Activated T-cell treated with anti-CD3 and anti-CD28 coated beads for 48 hours (primary cell): ENCODE measurements at places on chromosomes 2 and 18.
A peak's percentile ranks its signal among the peaks of the same experiment; 100 is the strongest.

DNA sequence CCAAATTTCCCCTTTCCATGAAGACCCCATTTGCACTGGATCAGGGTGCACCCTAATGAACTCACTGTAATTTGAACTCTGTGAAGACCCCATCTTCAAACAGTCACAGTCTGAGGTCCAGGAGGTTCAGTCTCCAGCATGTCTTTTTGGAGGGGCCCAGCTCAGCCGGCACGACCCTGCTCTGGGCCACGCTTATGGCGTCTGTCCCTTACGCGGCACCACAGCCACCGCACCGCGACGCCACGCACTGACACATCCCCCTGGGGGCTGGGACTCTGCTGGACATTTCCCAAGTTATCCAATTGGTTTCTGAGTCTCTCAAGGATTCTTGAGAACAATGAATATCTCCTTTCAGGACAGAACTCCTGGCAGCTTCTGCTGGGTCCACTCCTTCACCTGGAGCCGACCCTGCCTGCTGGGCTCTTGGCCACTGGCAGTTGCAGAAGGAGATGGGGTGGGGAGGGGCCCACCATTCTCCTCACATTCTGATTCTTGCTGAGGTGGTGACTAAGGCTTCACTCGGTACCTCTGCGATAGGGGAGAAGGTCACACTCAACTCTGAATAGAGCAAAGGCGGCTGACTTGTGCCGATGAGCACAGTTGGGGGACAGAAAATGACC lies 124.0 kb downstream of the RTP5 start:
- DNase-seq: no peak

GRCh38 chr2:159775021-159775420 lies 23.0 kb downstream of the CD302 start:
- DNase-seq: no peak

DNA sequence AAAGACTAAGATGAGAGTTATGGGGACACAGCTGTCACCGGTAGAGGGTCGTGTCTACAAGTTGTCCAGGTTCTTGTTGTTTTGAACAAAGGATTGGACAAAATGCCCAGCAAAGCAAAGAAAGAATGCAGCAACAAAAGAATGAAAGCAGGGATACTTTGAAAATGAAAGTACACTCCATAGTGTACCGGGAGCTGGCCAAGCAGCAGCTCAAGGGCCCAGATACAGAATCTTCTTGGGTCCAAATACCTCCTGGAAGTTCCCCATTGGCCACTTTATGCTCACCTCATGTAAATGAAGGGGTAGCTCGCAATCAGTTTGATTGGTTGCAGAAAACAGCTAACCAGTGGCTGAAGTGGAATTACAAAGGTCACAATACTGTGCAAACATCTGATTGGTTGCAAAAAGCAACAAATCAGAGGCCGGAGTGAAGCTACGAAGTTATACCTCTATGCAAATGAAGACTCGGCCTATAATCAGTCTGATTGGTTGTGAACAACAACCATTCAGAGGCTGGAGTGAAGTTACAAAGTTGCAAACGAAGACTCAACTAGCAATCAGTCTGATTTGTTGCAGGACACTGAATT lies 474.9 kb upstream of the TMEFF2 start:
- no peak for DNase-seq

DNA sequence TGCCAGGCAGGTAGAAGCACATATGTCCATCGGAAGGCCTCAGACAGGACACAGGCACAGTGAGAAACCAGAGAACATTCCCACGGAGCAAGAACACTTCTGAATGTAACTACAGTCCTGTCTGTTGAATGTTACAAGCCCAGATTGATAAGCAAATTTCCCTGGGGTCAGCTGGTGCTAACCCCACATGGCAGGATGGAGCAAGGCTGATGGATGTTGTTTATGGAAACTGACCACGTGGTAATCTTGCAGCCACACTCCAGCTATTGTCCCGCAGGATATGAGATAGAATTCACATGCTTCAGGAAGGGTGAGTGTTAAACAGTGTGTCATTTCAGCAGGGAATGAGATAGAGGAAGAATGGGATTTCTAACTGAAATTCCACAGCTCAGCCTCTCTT lies 138.8 kb upstream of the COPS8 start:
- no peak for DNase-seq

GRCh38 chr2:110146183-110146944 lies 30.7 kb upstream of the MALL start:
- DNase-seq: no peak

- DNase-seq: no peak
Observed at GRCh38 chr18:62545098-62545497, 22.3 kb downstream of the ZCCHC2 start.

- DNase-seq: no peak
Observed at GRCh38 chr2:130827502-130828251, 9.0 kb upstream of the ARHGEF4 start.

DNA sequence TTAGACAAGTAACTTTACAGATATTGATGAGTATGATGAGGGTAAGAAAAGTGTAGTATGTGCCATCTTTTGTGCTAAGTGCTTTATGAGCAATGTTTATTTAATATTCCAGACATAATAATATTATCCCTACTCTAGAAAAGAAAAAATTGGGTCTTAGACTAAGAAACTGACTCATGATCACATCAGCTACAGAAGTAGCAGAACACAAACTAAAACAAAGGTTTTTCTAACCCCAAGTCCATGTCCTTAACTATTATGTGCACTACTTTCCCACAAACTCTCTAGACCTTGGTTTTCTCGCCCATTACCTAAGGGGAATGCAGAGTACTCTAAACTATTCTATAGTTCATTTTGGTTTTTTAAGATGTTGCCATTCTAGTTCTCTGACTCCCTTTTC lies 64.5 kb downstream of the BAZ2B start:
- no peak for DNase-seq

DNA sequence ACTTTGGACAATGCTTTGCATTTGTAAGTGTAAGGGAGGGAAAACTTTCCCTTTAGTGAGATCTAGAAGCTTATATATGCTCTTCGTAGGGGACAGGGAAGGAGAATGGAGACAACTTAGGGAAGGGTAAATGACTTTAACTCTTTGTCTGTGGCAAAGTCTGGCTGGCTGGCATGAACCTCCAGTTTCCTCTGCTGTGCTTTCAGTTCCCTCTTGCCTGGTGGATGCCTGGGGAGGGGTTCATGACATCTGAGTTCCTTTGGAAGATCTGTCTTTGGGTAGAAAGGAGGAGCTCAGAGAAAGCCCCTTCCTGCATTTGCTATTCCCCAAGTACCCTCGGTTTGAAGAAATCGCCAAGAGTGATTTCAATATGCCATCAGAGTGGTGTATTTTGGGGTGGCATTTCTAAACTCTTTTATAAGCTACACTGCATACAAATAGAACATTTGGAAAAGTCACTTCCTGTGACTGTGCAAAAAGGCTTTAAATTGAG lies 143.6 kb downstream of the VAPA start:
- no peak for DNase-seq

GRCh38 chr18:56637176-56637575 lies 1.2 kb downstream of the TXNL1 start:
- DNase-seq: no peak

DNA sequence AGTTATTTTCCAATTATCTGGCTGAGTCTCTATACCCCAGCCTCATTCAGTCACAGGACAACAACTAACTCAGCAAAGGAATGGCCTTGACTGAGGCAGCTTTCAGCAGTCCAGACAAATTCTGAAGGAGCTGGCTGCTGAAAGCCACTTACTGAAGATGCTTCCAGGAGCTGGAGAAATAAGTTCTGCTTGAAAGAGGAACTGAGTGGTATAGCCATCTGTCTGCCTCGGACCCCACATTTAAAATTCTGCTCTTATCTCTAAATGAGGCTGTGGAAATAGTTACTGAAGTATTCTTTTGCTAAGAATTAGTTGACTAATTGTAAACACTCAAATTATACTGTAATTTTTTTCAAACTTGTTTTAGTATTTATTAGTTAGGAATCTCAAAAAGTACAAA lies 9.1 kb upstream of the GPD2 start:
- DNase-seq: no peak

DNA sequence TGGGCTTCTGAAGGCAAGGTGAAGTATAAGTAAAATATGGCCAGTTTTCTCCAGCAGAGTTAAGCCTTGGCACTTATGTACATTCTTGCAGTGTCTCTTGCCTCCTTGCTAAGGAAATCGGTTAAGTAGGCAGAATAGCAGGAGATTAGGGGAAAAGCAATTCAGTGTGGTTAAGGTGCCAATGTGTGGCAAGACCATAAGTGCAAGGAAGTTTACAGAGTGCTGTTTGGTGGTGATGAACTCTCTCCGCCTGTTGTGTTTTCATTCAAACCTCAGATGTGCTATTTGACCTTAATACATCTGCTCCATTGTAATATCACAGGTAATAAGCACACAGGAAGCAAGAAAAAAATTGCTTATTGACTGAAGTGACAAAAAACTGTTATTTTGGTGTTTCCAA lies 156.1 kb downstream of the MGAT5 start:
- DNase-seq: no peak

- no peak for DNase-seq
Observed at GRCh38 chr2:239337122-239337876, 63.5 kb downstream of the HDAC4 start.

DNA sequence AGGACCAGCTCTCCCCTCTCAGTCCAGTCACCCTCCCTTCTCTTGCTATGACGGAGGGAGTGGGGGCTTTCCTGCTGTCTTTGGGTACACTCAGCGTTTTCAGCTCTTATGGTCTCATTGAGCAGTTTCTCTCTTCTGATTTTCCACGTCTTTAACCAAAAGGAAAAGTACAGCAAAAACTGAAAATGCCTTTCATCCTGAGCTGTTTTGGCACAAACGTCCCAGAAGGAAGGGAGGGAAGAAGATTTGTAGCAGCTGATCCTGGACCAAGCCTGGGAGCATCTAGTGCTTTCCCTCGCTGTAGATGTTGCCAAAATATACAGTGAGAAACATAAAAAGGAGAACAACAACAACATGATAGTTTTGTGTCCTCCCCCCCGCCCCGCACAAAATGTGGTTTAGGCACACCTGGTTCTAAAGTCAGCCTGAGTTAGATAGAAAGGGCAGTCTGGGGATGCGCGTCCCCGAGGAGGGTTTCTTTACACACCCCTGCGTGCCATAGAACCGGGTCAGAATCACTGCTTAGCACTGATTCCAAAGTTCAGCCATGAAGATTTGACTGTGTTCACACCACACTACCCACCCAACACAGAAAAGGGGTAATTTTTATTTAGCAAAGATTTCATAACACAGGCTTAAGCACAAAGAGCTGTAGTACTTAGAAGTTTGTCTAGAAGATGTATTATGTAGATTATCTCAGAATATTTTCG lies 53.4 kb downstream of the SLC40A1 start:
- no peak for DNase-seq

DNA sequence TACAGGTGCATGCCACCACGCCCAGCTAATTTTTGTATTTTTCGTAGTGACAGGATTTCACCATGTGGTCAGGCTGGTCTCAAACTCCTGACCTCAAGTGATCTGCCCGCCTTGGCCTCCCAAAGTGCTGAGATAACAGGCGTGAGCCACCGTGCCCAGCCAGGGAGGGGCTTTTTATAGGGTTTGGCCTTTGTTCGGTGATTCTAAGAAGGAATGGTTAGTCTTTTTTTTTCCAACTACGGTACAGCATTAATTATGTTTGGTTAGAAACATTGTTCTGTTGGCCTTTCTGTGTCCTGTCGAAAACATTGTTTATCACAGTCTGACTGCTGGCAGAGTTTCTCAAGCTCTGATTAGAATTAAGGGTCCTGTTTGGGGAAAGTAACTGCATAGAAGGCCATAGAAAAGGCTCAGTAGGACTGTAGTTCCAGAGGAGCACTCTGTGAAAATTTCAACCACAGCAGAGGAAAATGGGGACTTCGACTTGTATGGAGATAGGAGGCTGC lies 19.3 kb upstream of the SMCHD1 start:
- no peak for DNase-seq

DNA sequence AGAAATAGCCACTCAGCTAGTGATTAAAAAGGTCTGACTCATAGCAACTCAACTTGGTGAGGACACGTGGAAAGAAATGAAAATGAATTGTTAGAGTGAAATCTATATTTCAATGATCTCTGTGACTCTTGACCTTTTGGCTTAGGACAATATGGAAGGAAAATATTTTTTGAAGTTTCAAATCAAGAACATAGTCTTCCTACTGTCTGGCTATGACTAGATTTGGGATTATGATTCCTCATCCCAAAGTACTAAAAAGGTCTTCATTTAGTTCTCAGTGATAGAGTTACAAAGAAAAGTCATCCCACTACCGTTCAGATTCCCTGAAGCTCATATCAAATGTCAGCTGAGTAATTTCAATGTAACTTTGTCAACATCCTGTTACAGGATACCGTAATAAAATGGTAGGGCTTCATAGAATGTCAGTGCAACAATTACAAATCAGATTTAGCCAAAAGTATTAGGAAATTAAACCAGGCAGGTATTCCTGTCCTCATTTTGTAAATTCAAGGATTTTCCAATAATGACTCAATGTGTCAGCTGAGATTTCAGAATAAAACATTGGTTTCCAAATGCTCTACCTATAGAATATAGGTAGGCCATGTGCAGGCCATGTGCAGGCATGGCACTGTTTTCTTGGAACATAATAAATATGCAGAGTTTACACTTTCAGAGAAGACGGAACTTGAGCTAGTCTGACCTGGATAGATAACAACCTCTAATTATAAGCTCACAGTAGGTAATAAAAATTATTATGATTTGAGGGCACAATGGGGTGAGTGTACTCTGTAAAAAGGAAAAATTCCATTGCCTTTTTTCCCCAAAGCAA lies 36.0 kb downstream of the ANKRD29 start:
- no peak for DNase-seq

DNA sequence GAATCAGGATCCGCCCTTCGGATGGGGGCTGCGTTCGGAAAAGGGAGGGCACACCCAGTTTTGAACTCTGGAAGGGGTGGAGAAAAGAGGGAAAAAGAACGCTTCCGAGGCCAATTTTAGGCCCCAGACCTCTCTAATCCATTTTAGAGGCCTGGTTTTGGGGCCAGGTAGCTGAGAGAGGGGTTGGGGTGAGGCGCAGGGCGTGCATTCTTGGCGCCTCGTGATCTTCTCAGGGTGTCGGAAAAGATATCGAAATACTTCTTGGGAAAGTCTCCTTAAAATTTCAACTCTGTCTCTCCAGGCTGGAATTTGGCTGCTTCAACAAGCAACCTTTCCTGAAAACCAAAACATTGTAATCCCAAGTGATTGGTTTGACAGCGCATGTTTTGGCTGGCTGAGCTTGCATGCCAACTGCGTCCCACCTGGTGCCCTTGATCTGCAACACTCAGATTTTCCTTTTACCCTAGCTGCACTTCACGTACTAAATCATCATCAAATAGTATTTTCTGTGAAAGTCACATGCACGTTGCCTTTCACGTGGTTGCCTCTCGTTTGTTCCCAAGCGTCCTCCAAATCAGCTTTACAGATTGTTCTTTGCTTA lies 864 bp upstream of the XPO1 start:
- DNase-seq: peak; percentile 28

- DNase-seq: no peak
Observed at GRCh38 chr18:2978208-2978607, 34.7 kb downstream of the LPIN2 start.

DNA sequence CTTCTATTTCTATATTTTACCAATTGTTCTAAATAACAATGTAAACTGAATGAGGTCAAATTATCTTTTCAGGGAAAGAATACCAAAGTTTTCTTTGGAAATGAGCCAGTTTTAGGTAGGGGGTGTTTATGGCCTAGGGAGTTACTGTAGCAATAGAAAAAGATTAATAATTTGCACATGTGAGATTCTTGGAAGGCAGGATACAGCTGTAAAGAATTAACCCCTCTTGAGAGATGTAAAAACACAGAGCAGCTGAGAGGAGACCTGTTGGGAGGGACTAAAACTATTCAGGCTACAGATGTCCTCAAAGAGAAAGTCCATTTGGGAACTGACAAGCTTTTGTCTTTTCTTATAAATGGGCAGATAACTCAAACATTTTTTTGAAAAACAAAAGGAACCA lies 182.2 kb downstream of the FIGN start:
- no peak for DNase-seq

- peak; percentile 39 for DNase-seq
Observed at GRCh38 chr2:71071681-71072398, 3.4 kb downstream of the NAGK start.
